ENCODE measurements at places on chromosomes 5 and 9. TPM values are rescaled to one million over a fixed set of nuclear protein-coding genes. Genes with fewer than 3 reads are reported as not detected.

Gene PCDHB13
- total RNA-seq: not detected

Gene FBXL7
- total RNA-seq: not detected

Gene MYORG
- total RNA-seq: 2.3 TPM

DNA sequence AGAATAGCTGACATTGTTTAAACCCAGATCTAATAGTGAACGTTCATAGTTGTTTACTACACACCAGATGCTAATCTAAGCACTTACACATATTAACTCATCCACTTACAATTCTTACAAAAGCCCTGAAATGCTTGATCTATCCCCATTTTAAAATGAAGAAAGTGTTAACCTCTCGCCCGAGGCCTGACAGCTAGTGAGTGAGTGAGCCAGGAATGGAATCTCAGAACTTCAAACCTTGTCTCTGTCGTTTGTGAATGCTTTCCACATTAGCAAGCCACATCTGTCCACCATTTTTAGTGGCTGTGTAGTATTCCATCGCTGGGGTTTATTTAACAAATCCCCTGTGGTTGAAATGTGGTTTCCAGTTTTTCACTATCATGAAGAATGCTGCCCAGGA lies 24.9 kb upstream of the NEURL1B start:
- no peak for DNase-seq
- H3K4me1 ChIP-seq: no peaks in the 10 kb centered on the region
- H3K36me3 ChIP-seq: no peaks in the 10 kb centered on the region

Gene FBXO4
- total RNA-seq: 18.0 TPM

Gene CAMSAP1
- total RNA-seq: 30.4 TPM

Gene PPWD1
- total RNA-seq: 46.4 TPM

- no peaks in the 10 kb centered on the region for H3K27me3 ChIP-seq
- H3K27ac ChIP-seq: no peak overlapping the region
- no peak for DNase-seq
- no peak overlapping the region for H3K4me3 ChIP-seq
- no peaks in the 10 kb centered on the region for H3K36me3 ChIP-seq
Observed at GRCh38 chr5:35129276-35129675, 81.5 kb upstream of the AGXT2 start.

Gene AJM1
- total RNA-seq: 3.2 TPM

DNA sequence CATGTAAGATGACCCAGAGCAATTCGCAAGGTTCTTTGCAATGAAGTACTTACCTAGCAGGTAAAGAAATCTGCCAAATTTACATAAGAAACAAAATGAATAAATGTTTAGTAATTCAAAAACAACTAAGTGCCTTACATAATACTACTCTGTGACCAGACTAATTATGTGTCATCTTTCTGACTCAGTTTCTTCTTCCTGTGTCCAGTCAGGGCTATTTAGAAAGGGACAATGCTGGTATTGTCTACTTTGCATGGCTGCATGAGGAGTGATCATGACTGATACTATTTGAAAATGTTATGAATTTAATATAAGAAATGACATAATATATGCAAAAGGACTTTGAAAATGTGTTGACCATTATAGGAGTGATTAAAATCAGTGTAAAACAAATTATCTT lies 210.0 kb downstream of the TMEM161B start:
- H3K27ac ChIP-seq: no peak overlapping the region
- no peaks in the 10 kb centered on the region for H3K27me3 ChIP-seq
- no peak overlapping the region for H3K4me3 ChIP-seq

DNA sequence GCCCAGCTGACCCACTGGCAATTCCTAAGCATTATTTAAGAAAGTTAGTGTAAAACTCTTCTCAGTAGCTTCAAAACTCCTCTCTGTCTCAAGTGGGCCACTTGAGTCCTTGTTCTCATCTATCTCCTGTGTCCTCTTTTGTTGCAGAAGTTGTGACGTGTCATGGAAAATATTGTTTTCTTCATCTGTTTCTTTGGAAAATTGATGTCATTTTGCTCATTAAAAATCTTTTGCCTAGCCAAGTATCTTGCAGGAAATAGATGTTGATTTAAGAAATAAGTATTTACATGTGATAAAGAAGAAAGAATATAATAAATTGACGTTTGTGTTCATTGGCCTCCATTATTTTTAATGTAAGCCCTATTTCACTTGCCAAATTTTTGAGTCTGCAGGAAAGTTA lies 1158.4 kb upstream of the SEMA6A start:
- no peak for DNase-seq
- H3K27ac ChIP-seq: no peak overlapping the region
- H3K36me3 ChIP-seq: no peaks in the 10 kb centered on the region
- no peaks in the 10 kb centered on the region for H3K4me1 ChIP-seq

DNA sequence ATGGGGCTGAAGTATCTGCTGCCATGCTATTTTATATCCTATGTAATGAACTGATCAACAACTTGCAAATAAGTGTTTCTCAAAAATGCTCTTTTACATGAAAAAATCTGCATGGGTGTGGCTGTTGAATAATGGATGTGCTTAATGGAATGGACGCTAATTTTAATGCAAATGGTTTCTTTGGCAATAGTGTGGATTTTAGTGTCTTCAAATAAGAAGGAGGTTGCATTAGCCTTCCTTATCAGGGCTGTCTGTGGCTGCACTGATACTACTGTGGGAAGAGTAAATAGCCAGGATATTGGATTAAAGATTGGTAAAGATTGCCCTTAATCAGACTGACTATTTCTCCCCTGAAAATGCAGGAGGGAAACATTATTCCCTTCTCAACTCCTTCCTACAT lies 121.9 kb upstream of the STK32A start:
- H3K4me1 ChIP-seq: no peaks in the 10 kb centered on the region
- no peak overlapping the region for H3K4me3 ChIP-seq
- H3K27ac ChIP-seq: no peak overlapping the region
- no peak for DNase-seq
- H3K27me3 ChIP-seq: no peaks in the 10 kb centered on the region
- no peaks in the 10 kb centered on the region for H3K36me3 ChIP-seq

- H3K4me3 ChIP-seq: no peak overlapping the region
- no peaks in the 10 kb centered on the region for H3K4me1 ChIP-seq
- no peak overlapping the region for H3K27ac ChIP-seq
- DNase-seq: no peak
- no peaks in the 10 kb centered on the region for H3K27me3 ChIP-seq
Observed at GRCh38 chr9:94900222-94901018, 173.9 kb downstream of the AOPEP start.

GRCh38 chr5:134133188-134133994 lies 18.9 kb downstream of the TCF7 start:
- H3K27me3 ChIP-seq: no peaks in the 10 kb centered on the region
- peaks cover 62% of the 10 kb centered on the region for H3K36me3 ChIP-seq
- DNase-seq: peak; percentile 51
- H3K27ac ChIP-seq: peak overlapping the region; percentile 78
- peaks cover 100% of the 10 kb centered on the region for H3K4me1 ChIP-seq

DNA sequence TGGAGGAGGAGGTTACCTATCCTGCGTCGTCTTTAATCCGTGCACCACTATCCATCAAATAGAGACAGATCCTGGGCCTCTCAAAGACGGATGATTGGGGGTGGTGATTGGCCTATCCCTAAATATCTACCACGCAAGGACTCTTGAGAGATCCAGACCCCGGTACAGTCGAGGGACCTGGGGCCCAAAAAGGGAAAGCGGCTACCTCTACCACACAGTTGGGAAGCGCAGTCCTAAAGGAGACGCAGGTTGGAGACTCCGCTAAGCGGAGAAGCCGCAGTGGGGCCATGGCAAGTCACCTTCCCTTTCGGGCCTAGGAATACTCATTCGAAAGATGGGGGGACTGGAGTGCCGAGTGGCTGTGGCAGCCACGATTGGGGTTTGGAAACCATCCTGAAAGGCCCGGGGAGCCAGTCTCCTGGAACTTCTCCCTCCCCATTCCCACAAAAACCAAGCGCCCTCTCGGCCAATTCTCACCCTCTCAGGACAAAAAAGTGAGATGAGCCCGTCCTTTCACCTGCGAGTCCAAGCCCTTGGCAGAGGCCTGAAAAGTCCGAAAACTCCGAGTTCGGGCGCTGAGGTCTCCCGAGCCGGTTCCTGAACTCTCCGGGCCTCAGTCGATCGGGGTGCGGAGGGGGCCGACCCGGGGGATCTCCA lies 499 bp upstream of the FOXE1 start:
- peaks cover 31% of the 10 kb centered on the region for H3K4me1 ChIP-seq
- no peaks in the 10 kb centered on the region for H3K36me3 ChIP-seq

DNA sequence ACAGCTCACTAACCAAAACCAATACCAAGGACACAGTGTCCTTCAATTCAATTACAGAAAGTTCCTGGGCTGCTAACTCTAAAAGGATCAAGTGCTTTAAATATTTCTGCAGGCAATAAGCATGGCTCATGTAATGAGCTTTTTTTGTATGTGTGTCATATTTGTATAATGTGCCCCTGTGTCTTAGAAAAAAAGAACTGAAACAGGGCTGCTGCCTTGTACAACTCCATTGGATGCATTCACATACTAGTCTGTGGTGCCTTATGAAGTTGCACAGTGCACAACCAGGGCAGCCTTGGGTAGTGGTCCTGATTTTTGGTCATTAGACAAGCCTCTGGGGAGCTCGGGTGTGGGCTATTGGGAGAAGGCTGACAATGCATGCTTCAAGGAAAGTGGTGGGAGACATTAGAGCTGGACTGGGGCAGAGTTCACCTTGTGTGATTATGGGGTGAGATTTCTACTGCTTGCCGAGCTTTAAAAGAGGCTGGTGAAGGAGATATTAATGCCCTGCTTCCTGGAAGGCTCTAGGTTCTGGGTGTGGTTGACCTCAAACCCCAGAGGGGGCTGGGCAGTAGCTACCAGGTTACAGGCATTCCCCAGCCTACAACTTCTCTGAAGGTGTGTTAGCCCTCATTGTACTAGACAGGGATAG lies 3.6 kb upstream of the CPEB4 start:
- peak; percentile 72 for DNase-seq
- H3K4me3 ChIP-seq: peak overlapping the region; percentile 41
- no peaks in the 10 kb centered on the region for H3K27me3 ChIP-seq
- peaks cover 41% of the 10 kb centered on the region for H3K4me1 ChIP-seq
- no peaks in the 10 kb centered on the region for H3K36me3 ChIP-seq
- no peak overlapping the region for H3K27ac ChIP-seq

DNA sequence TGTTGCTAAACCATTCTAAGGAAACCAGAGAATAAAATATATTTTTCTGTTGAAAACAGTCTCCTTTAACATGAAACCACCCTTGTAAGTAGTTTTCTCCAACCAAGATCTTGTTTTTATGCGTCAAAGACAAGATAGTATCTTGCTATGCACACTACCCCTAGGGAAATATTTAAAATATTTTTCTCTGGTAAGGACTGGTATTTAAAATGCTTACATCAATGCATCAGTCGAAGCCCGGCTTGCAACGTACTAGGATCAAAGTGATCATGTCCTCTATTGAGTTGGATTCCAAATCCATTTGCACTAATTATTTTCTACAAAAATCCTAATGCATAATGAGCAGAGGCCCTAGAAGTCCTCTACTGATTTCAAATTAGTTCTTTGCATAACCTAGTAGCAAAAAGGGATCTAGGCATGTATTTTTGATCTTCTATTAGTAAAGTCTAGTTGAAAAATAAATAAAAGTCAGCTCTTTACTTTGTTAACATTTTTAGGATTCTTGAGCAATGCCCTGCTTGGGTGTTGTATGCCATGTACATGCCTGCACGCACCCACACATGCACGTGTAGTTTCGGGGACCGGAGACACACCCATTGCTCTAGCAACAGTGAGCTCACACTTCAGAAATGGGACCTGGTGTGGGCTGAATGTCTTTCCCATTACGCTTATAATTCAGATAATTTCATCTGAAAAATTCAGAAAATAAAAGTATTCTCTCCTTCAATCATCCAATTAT lies 165.0 kb upstream of the GPR151 start:
- H3K36me3 ChIP-seq: no peaks in the 10 kb centered on the region
- H3K27me3 ChIP-seq: no peaks in the 10 kb centered on the region
- H3K4me3 ChIP-seq: no peak overlapping the region

GRCh38 chr5:139245637-139246339 lies 47.6 kb upstream of the SIL1 start:
- H3K36me3 ChIP-seq: no peaks in the 10 kb centered on the region
- no peak for DNase-seq
- H3K27ac ChIP-seq: no peak overlapping the region
- no peak overlapping the region for H3K4me3 ChIP-seq
- H3K4me1 ChIP-seq: no peaks in the 10 kb centered on the region

DNA sequence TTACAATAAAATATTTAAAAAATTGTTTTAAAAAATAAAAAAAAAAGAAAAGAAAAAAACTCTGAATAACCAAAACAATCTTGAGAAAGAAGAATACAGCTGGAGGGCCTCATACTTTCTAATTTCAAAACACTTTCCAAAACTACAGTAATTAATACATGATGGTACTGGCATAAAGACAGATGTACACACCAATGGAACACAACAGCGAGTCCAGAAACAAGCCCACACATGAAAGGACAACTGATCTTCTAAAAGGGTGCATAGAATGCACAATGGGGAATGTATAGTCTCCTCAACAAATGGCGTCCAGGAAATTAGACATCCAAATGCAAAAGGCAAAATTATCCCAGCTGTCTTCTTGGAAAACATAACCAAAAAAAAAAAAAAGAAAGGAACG lies 99.6 kb downstream of the LURAP1L start:
- H3K27me3 ChIP-seq: no peaks in the 10 kb centered on the region
- no peaks in the 10 kb centered on the region for H3K36me3 ChIP-seq
- DNase-seq: no peak
- H3K4me3 ChIP-seq: no peak overlapping the region
- H3K27ac ChIP-seq: no peak overlapping the region

DNA sequence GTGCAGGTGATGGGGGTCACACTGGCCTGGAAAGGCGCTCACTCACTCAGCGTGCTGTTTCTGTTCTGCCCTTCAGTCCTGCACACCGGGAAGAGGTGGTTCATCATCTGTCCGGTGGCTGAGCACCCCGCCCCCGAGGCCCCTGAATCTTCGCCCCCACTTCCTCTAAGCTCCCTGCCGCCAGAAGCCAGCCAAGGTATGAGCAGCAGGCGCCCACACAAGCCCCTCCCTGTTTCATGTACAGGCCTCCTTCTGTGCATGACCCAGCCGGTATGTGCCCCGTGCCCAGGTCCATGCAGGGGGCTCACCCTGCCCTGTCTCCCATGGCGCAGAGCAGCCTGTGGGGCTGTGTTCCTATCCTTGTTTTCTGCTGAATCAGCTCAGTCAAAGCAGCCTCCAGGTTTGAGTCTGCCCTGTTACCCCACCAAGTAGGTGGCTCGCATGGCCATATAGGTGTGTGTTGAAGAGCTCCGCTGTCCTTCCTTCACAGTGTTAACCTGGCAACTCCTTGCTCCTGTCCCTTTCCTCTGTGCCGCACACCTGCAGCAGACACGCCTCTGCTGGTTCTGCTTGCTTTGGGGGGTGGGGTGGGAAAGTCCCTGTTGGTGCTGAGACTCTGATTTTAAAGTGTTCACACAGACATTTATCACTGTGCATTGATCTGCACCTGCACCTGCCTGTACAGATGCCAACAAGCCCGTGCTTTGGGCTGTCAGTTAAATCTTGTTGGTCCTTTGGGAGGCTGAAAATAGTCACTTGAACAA lies 84.8 kb downstream of the WNK2 start:
- no peaks in the 10 kb centered on the region for H3K36me3 ChIP-seq
- peaks cover 6% of the 10 kb centered on the region for H3K27me3 ChIP-seq
- DNase-seq: no peak
- no peak overlapping the region for H3K27ac ChIP-seq
- peaks cover 21% of the 10 kb centered on the region for H3K4me1 ChIP-seq

All from CD8-positive, alpha-beta memory T cell (primary cell).